ENCODE measurements at places on chromosomes 11 and 22.

- no peak for DNase-seq
Observed at GRCh38 chr11:69219991-69220390, 64.3 kb downstream of the SMIM38 start.

GRCh38 chr22:21450320-21450831 is 16.8 kb upstream of the TMEM191C start:
- DNase-seq: no peak

DNA sequence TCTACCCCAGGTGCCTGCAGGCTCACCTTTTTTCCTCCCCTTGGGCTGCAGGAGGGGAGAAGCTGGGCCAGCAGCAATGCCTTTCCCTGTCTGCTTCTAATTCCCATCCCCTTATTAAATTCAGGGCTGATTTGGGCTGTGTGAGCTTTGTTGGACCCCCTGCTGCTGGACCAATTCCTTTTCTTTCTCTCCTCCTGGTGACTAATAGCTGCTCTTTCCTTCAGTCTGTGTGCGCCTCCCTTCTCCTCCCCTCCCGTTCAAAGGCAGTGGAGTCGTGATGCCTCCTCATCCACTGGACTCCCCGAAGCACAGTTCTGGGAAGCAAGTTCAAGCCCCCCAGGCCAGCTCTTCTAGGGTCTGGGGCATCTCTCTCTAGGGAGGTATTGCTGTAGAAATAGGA is 567.9 kb upstream of the CADM1 start:
- DNase-seq: no peak

DNA sequence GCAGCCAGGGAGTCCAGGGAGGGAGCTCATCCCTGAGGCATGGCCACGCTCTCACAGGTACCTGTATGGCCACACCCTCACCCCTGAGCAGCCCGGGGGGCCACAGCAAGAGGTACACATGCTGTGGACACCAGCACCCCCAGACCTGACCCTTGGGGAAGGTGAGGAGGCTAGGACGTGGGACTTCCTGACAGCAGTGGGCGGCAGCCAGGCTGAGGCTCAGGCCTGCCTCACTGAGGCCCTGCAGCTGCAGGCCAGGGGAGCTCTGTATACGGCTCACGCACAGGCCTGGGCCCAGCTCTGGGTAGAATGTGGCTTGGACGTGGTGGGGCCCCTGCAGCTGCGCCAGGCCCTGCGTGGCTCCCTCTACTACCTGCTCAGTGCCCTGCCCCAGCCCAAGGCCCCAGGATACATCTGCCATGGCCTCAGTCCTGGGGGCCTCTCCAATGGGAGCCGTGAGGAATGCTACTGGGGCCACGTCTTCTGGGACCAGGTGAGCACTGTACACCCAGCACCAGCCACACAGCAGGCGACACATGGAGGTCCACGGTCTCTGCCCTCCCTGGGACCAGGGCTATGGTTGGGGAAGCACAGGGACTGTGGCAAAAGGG is 1.8 kb downstream of the PGGHG start:
- no peak for DNase-seq

DNA sequence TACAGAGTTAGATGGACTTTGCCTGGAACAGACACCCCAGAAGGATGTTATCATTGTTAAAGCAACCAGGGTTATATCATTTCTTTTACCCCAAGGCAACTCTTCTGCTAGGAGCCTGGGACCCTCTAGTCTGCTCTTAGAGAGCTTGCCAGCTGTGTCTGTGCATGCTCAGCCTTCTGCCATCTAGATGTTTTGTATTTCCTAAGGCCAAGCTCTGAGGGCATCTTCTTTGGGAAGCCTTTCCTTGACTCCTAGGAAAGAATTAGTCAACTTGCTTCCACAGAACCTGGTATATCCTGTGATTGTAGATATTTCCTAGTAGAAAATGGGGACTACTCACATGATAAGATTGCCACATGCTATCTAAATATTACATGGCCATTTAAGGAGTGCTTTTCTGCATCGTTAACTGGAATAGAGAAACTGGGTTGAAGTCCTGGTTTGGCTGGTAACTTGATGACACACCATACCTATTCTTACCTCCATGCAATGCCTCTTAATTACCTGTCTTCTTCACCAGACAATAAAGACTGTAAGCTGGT is 87.6 kb downstream of the STIM1 start:
- no peak for DNase-seq

DNA sequence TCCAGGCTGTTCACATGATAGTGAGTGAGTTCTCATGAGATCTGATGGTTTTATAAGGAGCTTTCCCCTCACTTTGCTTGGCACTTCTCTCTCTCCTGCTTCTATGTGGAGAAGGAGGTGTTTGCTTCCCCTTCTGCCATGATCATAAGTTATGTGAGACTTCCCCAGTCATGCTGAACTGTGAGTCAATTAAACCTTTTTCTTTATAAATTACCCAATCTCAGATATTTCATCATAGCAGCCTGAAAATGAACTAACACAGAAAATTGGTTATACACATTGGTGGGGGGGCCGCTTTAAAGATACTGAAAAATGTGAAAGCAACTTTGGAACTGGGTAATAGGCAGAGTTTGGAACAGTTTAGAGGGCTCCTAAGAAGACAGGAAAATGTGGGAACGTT is 741.1 kb upstream of the LUZP2 start:
- DNase-seq: no peak

DNA sequence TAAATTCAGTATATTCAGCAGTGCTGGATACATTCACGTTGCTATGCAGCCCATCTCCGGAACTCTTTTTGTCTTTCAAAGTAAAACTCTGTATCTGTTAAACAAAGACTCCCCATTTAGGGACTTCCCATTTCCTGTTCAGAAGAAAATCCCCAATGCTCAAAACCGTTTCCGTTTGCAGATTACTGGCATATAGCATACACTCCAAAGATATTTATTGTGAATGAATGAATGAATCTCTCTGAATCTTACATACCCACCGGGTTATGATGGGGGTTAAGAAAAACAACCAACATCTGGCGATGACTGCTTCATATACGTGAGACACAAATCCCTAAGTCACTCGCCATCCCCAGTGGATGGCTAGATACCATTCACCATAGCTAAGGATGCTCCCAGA is 1.6 kb downstream of the THY1 start:
- DNase-seq: no peak

DNA sequence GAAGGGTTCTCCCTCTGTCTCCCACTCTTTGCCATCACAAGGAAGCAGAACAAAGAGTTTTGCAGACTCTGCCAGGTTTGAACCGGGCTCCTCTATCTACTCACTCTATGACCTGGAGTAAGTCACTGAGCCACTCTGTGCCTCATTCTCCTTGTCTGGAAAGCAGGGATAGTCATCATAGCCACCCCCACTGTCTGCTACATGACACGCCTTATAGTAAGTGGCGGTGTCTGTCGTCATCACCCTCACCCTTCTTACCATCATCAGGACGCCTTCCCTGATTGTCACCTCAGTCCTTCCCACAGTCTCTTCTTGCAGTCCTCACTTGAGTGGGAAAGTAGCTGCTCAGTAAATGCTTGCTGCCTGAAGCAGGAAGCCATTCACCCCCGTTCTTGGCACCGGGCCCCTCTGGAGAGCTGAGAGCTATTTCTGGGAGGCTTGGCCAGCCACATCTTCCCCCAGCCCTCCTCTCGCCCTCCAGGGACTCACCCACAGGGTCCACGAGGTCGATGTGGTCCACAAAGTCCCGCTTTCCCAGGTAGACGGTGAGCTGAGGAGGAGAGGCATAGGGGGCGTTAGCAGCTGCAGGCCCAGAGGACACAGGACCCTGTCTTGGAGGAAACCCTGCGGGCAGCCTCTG is 46.4 kb downstream of the TPBGL start:
- no peak for DNase-seq

- DNase-seq: no peak
Observed at GRCh38 chr11:119107538-119108145, 498 bp downstream of the C2CD2L start.

DNA sequence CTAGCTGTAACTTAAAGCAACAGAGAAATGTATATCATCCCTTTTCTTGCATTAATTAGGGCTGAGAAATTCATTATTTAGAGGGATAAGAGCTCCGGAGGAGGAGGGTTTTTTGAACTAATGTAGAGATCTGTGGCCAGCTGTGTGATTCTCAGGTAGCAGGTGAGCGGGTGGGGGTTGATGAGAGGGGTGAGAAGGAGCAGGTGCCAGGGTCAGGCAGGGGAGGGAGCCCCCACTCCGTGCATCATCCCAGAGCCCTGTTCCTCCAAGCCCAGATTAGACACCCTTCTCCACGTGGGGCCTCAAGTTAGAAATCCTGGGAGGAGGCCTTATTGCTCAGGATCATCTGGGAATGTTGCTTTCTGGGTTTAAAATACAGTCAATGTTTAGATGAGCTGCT is 24.9 kb downstream of the ZBTB16 start:
- DNase-seq: no peak

GRCh38 chr22:47328550-47329243 is 566.2 kb downstream of the TBC1D22A start:
- DNase-seq: no peak

DNA sequence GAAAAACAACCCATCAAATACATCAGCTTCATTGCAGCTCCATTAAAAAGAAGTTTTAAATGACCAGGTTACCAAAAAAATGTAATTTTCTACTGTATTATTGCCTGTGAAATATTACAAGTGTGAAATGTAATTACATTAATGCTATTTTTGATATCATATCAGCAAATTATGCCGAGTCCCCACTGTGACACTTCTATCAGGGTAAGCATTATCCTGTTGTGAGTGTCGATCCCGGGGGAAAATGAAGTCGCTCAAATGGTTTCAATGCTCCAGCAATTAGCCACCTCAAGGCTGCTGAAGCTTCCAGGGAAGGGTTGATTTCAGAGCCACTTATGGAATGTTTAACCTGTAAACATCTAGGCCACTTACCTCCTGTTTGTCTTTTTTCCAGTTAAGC is 70.4 kb downstream of the RCN1 start:
- no peak for DNase-seq

DNA sequence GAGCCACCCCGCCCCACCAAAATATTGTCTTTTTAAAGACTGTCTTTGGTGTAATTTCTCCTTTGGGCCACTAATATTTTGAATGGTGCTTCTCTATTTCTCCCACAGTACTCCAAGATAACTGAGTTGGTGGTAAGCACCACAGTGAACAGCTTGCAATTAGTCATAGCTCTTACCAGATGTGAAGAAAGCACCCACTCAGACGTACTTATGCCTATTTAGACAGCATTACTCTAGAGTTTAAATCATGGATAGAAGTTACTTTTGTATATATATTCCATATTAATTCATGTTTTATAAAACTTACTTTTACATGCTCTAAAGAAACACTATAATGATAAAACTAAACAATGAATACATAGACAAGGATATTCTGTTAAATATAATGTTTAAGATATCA is 12.7 kb downstream of the ANO3 start:
- DNase-seq: no peak

DNA sequence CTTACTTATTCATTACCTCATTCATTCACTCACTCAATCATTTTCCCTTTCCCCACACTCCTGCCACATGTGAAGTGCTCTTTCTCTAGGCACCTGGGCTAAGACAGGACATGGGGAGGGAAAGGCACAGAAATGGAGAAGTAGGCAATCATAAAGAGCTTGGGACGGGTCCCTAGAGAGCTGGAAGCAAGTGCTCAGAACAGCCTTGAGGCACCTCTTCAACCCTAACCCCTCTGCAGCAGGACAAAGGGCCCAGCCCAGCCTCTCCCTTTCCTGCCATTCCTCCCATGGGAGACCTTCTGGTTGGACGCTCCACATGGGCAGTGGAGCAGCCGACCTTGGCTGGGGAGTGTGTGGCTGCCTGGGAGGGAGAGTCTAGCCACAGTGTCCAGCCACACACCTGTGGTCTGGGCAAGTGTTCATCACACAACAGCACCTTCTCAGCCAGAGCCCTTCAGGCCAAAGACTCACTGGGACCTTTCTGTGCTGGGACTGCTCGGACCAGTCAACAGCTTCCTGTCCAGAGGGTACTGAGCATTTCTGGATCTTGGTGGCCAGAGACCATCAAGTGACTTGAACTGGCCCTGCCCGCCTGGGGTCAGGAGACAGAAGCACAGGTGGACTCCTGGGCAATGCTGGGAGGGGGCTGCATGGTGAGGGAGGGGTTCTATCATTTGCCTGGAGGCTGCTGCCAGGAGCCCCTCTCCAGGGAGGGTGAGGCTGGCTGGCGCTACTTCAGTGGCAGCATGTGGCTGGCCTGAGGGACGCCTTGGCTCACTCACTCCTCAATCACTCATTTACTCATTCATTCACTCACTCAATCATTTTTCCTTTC is 1.0 kb upstream of the MUC5AC start:
- DNase-seq: no peak

GRCh38 chr11:8335186-8335585 is 71.5 kb upstream of the LMO1 start:
- no peak for DNase-seq

DNA sequence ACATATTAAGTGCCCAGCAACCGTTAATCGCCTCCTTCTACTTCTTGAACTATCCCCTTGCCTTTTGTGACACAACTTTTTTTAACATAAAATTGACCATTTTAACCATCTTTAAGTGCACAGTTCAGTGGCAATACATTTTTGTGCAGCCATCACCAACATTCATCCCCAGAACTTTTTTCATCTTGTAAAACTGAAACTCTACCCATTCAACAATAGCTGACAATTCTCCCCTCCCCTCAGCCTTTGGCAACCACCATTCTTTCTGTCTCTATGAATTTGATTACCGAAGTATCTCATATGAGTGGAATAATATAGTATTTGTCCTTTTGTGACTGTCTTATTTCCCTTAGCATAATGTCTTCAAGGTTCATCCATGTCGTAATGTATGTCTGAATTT is 66.0 kb downstream of the MICAL2 start:
- no peak for DNase-seq

GRCh38 chr22:25048659-25049647 is 96.4 kb downstream of the KIAA1671 start:
- peak; percentile 60 for DNase-seq

DNA sequence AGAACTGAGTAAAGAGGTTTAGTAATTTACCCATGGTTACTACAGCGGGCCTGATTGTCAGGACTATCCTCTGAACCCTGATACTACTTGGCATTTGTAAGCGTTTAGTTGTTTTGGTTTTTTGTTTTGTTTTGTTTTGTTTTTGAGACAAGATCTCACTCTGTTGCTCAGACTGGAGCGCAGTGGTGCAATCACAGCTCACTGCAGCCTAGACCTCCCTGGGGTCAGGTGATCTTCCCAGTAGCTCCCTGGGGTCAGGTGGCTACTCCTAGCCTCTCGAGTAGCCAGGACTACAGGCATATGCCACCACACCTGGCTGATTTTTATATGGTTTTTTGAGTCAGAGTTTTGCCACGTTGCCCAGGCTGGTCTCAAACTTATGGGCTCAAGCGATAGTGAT is 118.6 kb downstream of the WNT11 start:
- no peak for DNase-seq

GRCh38 chr11:119741369-119742262 is 12.6 kb upstream of the NECTIN1 start:
- no peak for DNase-seq

DNA sequence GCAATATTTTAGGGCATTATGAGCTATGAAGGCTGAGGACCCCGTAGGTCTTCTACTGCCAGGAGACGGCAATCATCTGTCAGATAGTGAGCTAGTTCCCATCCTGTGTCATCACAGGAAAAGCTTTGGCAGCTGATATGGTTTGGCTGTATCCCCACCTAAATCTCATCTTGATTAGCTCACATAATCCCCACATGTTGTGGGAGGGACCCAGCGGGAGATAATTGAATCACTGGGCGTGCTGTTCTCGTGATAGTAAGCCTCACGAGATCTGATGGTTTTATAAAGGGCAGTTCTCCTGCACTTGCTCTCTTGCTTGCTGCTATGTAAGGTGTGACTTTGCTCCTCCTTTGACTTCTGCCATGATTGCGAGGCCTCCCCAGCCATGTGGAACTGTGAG is 18.1 kb downstream of the CSRP3 start:
- no peak for DNase-seq

GRCh38 chr11:95821640-95822039 is 31.3 kb downstream of the CEP57 start:
- DNase-seq: no peak
